ENCODE measurements at places on chromosomes 4 and X.

- no peak for DNase-seq
These were observed 17.0 kb upstream of the AP1AR start for GRCh38 chr4:112214390-112215264.

GRCh38 chr4:27360790-27361267 is 500.2 kb downstream of the STIM2 start:
- no peak for DNase-seq

- no peak for DNase-seq
These were observed 71.5 kb upstream of the VEGFC start for GRCh38 chr4:176864238-176864637.

DNA sequence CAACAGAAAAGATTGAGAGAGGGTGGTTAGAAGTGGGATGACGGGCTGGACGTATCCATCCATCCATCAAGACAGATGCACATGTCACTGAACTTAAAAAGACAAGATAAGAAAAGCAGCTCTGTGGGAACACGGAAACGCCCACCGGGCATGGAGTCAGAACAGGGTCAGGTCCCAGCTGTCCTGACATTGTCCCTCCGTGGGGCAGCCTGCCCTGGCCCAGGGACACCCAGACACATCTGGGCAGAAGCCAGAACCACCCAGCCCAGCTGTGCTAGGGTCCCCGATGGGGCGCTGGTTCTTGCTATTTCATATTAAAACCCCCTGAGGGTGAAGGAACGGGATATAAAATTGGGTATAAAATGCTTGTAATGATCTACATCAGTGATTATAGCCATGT is 88.5 kb downstream of the PPP2R2C start:
- no peak for DNase-seq

DNA sequence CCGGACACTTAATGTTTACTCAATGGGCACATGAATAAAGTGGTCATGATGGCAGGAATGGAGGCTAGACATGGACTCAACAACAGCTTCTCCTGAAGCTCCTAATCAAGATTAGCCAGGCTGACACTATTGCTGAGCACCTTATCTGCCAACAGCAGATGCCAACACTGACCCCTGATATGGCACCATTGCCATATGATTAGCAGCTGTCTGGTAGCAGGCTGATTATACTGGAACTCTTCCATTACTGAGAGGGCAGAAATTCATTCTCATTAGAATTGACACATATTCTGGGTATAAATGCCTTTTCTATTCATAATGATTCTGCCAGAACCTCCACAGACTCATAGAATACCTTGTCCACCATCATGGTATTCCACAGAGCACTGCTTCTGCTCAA is 18.4 kb upstream of the AFF1 start:
- no peak for DNase-seq

GRCh38 chr4:176376032-176376614 is 56.4 kb downstream of the SPCS3 start:
- DNase-seq = no peak

DNA sequence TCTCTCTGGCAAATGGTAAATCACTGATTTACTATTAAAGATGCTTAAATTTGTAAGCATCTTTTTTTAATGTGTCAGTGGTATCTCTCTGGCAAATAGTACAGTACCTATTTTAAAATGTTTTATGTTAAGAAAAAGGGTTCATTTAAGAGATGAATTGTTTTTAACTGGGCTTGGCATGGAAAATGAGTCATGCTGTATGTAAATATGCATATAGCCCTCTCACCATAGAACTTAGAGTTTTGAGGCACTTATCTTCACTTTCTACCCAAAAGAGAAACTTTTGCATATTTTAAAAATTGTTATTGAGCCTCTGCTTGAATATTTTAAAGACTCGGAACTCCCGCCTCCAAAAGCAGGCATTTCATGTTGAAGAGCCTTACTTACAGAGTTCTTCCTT is 37.9 kb downstream of the KLHL34 start:
- no peak for DNase-seq

DNA sequence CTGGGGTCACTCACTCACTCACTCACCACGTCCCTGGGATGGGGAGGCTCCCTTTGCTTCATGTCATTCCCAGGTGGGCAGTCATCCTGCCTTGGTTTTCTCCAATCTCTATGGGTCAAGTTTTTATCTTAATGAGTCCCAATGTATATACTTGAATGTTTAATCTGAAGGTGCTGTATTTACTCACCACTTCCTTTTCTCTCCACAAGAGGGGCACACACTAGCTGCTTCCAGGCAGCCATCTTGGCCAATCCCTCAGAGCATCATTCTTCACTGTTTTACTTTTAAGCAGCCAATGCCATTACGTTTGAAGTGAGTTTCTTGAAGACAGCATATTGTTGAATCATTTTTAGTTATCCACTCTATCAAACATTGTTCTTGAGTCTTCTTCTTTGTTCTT is 153.4 kb upstream of the ARSJ start:
- no peak for DNase-seq

DNA sequence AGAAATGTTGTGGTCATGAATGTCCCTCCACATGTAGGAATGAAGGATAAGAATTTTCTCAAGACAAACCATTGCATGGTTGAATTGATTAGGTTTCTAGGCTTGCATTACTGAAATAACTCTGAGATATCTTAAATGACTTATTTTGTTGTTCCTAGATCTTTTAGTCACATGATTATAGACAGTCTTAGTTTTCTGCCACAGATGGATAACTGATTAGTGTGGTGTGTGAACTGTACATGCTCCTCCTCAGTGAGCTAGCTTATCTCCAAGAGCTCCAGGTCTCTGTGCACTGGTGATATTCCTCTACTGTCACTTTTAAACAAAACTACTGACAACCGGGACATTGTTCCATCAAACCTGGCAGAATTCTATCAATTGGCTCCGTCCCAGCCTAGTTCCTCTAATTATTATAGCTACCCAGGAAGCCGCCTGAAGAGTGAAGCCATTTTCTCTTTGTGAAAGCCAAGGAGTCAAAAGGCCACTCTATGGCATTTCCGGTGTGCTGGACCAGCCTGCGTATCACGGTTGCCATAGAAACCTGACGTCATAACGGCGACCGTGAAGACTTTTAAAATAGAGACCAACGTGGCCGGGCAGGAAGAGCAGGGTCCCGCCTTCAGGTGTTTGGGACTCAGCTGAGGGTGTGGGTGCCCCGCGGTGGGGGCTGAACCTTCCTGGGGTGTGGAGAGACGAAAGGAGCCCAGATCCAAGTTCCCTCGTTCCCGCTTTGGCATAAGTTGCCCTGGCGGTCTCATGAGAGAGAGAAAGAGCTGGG is 28.1 kb downstream of the BEX3 start:
- DNase-seq = peak; percentile 70

DNA sequence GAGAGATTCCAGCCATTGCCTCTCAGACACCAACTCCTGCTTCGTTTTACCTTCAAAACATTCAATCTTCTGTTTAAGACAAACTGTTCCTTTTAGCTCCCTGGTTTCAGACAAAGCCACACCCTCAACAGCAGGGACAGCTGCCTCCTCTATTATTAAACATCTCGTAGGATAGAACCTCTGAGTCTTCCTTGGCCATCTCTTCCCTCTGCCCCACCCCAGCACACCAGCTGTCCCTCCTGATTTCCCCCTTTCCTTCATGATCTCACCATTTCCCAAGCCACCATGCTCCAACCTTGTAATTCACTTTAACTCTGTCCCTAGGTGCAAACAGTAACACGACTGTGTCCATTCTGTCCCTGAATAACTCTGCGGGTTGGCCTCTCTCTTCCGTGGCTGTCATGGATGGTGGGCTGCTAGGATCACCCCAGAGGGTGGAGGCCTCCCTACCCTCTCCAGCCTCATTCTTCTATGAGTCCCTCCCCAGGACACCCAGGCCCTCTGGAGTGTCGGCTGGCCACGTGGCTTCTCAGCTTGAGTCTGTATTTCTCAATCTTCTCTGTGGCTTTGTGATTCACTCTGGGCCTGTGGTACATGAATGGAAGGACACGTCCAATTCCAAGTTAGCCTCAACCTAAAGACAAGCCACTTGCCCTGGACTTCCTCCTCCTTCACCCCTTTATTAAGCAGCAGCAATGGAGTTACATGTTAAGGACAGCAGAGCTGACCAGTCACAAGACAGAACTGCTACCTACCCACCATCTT is 349.9 kb downstream of the FBXW7 start:
- no peak for DNase-seq

DNA sequence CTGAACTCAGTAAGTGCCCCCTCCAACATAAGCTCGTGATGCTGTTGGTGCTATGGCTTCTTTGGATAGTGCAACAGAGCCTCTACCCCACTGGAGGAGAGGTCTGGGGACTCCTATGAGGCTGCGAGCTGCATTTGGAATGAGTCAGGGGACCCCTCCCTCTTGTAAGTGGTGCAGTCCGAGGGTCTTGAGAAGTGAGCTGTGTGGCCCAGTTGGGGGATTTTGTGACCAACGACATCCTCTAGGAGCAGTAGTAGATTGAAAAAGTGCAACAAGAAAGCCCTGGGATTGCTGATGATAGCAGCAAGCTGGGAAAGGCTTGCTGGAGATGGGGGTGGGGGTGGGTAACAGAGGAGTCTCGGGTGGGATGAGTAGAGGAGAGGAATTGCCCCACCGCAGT is 3.1 kb downstream of the FRMPD3 start:
- no peak for DNase-seq

DNA sequence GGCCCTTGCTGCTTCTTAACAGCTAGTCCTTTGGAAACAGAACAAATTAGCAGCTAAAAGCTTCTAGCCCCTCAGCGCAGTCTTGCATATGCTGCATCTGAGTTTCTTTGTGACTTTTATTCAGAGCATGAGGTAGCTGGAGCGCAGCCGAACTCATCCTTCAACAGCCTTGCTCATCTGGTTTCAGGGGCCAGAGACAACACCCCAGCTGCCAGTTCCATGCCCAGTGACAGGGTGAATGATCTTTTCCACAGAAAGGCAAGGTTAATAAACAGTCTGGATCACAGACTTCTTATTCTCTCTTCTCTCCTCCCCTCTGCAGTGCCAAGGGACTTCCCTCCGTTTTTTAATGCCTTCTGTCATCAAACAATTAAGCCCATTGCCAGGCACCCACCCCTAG is 216.6 kb upstream of the INTU start:
- DNase-seq = no peak

DNA sequence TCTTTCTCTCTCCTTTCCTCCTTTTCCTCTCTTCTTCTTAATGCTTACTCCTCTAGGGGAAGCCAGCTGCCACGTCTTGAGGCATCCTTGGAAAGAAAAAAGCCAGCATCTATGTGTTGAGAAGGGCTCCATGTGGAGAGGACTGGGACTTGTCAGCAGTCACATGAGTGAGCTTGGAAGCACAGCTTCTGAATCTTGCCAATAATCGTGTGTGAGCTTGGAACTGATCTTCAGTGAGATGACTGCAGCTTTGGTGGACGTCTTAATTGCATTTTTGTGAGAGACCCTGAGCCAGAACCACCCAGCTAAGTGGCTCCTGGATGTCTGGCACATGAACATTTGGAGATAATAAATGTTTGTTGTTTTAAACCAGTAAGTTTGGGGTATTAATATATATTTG is 371.7 kb downstream of the SLITRK2 start:
- no peak for DNase-seq

DNA sequence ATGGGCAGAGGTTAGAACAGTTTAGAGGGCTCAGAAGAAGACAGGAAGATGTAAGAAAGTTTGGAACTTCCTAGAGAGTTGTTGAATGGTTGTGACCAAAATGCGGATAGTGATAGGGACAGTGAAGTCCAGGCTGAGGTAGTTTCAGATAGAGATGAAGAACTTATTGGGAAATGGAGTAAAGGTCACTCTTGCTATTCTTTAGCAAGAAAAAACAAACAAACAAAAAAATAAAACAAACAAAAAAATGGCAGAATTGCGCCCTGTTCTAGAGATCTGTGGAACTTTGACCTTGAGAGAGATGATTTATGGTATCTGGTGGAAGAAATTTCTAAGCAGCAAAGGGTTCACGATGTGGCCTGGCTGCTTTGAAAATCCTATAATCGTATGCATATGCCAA is 185.1 kb upstream of the SFRP2 start:
- DNase-seq = no peak

GRCh38 chrX:15474028-15474427 is 19.1 kb downstream of the PIR start:
- no peak for DNase-seq
